Effector memory CD4-positive, alpha-beta T cell (primary cell): ENCODE measurements at places on chromosomes 3 and 15.
A peak's percentile ranks its signal among the peaks of the same experiment; 100 is the strongest.

- no peaks in the 10 kb centered on the region for H3K4me1 ChIP-seq
- DNase-seq = no peak
- no peaks in the 10 kb centered on the region for H3K27me3 ChIP-seq
- H3K27ac ChIP-seq = no peak overlapping the region
- H3K4me3 ChIP-seq = no peak overlapping the region
Observed at GRCh38 chr15:62497356-62497755, 332.3 kb upstream of the C2CD4B start.

GRCh38 chr3:147380387-147380951 lies 25.9 kb downstream of the ZIC4 start:
- peaks cover 33% of the 10 kb centered on the region for H3K27me3 ChIP-seq
- DNase-seq = no peak
- H3K4me3 ChIP-seq = no peak overlapping the region
- no peak overlapping the region for H3K27ac ChIP-seq
- H3K36me3 ChIP-seq = no peaks in the 10 kb centered on the region

DNA sequence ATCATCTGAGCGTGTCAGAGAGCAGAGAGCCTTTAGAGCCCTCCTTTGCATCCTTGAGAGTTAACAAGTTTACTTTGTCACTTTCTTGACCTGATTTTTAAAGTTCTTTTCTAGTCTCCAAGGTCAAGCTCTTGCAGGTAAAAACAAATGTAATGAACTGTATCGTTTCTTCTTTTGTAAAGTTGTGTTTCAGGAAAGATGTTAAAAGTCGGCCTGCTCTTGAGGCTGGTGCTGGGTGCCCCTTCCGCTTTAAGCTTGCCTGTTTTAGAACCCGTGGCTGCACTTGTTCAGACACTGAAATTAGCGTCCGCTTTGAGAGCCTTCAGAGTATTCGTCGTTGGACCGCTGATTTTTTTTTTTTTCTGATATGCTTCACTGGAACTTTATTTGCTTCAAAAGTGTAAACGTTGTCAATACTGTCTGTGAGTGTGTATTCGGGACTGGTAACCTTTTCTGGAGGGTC lies 52.6 kb upstream of the ULK4 start:
- no peak for DNase-seq
- H3K4me3 ChIP-seq = peak overlapping the region; percentile 72
- H3K27me3 ChIP-seq = no peaks in the 10 kb centered on the region
- H3K36me3 ChIP-seq = no peaks in the 10 kb centered on the region
- H3K27ac ChIP-seq = no peak overlapping the region

GRCh38 chr3:179929091-179929529 lies 107.6 kb downstream of the PEX5L start:
- no peak overlapping the region for H3K4me3 ChIP-seq
- DNase-seq = no peak
- H3K27me3 ChIP-seq = no peaks in the 10 kb centered on the region
- no peaks in the 10 kb centered on the region for H3K36me3 ChIP-seq
- H3K4me1 ChIP-seq = no peaks in the 10 kb centered on the region
- H3K27ac ChIP-seq = no peak overlapping the region

DNA sequence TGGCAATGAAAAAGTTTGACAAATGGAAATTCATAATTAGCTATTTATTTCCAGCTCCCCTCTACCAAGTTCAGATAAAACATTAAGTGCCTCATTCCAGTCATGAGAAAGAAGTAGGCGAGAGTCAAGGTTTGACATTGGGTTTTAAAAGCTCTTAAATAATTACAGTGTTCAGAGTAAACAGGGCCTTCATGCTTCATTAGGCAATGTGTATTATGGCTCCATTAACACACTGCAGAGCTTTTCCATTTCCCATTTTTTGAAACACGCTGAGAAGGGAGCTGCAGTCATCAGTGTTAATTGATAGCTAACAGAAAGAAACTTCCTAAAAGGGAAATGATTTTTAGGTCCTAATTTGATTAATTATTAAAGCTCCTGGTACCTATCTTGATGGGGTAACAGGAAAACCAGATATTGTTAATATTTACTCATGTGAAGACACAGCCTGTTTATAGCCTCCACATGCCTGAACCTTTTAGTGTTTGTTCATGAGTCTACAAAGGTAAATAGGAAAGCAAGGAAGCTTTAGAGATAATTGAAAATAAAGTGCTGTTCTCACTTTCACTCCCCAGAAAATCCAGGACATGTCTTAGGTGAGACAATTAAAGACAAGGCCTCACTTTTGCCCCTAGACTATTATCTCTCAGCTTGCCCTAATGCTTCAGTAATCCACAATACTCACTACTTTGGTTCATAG lies 28.7 kb downstream of the SST start:
- H3K4me3 ChIP-seq = no peak overlapping the region
- H3K27ac ChIP-seq = no peak overlapping the region
- H3K4me1 ChIP-seq = no peaks in the 10 kb centered on the region
- no peak for DNase-seq
- no peaks in the 10 kb centered on the region for H3K27me3 ChIP-seq

DNA sequence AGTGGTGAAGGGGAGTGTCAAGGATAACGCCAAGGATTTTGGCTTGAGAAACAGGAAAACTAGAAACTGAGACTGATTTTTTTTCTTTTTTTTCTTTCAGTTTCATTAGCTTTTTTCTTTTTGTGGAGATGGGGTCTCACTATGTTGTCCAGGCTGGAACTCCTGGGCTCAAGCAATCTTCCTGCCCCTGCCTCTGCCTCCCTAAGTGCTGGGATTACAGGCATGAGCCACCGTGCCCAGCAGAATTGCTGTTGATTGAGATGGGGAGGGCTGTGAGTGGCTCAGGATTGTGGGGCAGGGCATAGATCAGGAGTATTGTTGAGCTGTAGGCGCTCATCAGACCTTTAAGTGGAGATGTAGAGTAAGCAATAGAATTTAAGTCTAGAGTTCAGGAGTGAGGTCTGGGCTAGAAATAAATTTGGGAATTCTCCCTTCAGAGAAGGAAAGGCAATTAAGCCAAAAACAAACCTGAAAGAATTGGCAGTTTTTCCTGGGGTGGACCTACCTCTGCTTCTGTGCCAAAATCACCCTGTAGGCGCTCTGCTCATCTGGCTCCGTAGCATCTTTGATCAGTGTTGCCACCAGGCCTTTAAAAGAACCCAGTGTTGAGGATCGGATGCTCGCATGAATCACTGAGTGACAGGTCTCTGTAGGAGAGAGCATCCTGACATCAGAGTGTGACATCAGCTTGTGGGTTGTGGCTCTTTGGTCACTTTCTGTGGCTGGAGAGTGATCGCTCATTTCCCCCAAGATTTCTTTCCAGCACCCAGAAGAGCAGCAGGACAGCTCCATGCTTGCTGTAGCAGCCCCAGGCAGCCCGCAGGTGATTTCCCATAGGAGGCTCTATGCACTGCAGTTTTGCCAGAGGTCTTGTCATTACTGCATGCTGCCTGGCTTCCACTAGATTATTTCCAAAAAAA lies 15.8 kb downstream of the ABHD17C start:
- no peak for DNase-seq
- H3K4me3 ChIP-seq = no peak overlapping the region
- no peaks in the 10 kb centered on the region for H3K4me1 ChIP-seq
- H3K27me3 ChIP-seq = no peaks in the 10 kb centered on the region
- H3K36me3 ChIP-seq = no peaks in the 10 kb centered on the region

- no peak for DNase-seq
- H3K27me3 ChIP-seq = no peaks in the 10 kb centered on the region
- no peaks in the 10 kb centered on the region for H3K36me3 ChIP-seq
- no peak overlapping the region for H3K4me3 ChIP-seq
- H3K4me1 ChIP-seq = no peaks in the 10 kb centered on the region
- no peak overlapping the region for H3K27ac ChIP-seq
Observed at GRCh38 chr15:79060175-79060574, 30.4 kb downstream of the RASGRF1 start.

GRCh38 chr3:168497741-168498140 lies 402.0 kb upstream of the GOLIM4 start:
- H3K27ac ChIP-seq = no peak overlapping the region
- no peaks in the 10 kb centered on the region for H3K27me3 ChIP-seq
- no peaks in the 10 kb centered on the region for H3K36me3 ChIP-seq
- no peaks in the 10 kb centered on the region for H3K4me1 ChIP-seq
- H3K4me3 ChIP-seq = no peak overlapping the region
- no peak for DNase-seq

GRCh38 chr15:74657846-74658245 lies 38.0 kb downstream of the EDC3 start:
- no peak overlapping the region for H3K4me3 ChIP-seq
- H3K27me3 ChIP-seq = no peaks in the 10 kb centered on the region
- H3K36me3 ChIP-seq = peaks cover 12% of the 10 kb centered on the region
- DNase-seq = no peak
- no peak overlapping the region for H3K27ac ChIP-seq
- no peaks in the 10 kb centered on the region for H3K4me1 ChIP-seq

- no peaks in the 10 kb centered on the region for H3K4me1 ChIP-seq
- no peak overlapping the region for H3K27ac ChIP-seq
- H3K27me3 ChIP-seq = no peaks in the 10 kb centered on the region
- no peak for DNase-seq
Observed at GRCh38 chr15:39215015-39215414, 365.9 kb upstream of the THBS1 start.

- peak; percentile 3 for DNase-seq
- H3K27me3 ChIP-seq = no peaks in the 10 kb centered on the region
- H3K27ac ChIP-seq = peak overlapping the region; percentile 62
- peak overlapping the region; percentile 70 for H3K4me3 ChIP-seq
Observed at GRCh38 chr15:73052653-73053397, 562 bp downstream of the NEO1 start.

DNA sequence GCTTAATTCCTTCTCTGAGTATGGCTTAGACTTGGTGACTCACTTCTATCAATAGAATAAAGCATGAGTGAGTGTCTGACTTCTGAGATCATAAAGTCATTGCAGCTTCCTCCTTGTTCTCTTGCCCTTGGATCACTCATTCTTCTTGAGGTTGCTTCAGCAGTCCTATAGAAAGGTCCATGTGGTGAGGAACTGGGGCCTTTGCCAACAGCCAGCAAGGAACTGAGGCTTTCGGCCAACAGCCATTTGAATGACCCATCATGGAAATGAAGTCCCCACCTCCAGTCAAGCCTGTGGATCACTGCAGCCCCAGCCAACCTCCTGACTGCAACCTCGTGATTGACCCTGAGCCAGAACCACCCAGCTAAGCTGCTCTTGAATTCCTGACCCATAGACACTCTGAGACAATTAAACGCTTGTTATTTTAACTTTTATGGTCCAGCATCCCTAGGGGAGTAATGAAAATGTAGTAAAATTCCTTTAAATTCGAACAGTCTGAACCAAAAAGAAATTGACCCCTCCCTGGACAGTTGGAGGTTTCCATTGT lies 84.5 kb downstream of the WDR76 start:
- H3K27me3 ChIP-seq = no peaks in the 10 kb centered on the region
- no peak overlapping the region for H3K27ac ChIP-seq

DNA sequence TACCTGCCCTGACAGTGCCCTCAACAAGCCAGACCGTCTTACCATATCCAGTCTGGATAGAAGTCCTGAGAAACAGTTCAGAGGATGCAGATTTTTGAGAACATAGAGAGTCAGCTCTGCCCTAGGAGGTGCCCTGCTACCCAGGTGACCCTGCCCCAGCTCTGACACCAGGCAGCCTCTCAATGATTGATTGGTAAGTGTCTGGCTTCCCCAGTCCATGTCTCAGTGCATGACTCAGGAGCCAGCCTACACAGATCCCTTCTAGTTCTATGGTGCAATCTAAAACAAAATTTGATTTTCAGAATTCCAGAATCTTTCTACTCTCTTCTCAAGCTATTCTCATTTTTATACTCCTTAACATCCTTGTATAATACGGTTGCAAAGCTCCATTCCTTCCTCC lies 292.1 kb downstream of the VPS13C start:
- no peak for DNase-seq
- H3K27ac ChIP-seq = no peak overlapping the region
- no peak overlapping the region for H3K4me3 ChIP-seq
- no peaks in the 10 kb centered on the region for H3K4me1 ChIP-seq
- no peaks in the 10 kb centered on the region for H3K36me3 ChIP-seq

DNA sequence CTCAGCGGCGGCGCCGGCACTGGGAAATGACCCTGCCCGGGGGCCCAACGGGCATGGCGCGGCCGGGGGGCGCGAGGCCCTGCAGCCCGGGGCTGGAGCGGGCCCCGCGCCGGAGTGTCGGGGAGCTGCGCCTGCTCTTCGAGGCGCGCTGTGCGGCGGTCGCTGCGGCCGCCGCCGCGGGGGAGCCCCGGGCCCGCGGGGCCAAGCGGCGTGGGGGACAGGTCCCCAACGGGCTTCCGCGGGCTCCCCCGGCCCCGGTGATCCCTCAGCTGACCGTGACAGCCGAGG lies 172 bp downstream of the ITPKA start:
- H3K36me3 ChIP-seq = no peaks in the 10 kb centered on the region
- DNase-seq = no peak
- peak overlapping the region; percentile 57 for H3K4me3 ChIP-seq
- no peak overlapping the region for H3K27ac ChIP-seq
- peaks cover 27% of the 10 kb centered on the region for H3K27me3 ChIP-seq

- no peak overlapping the region for H3K4me3 ChIP-seq
- no peaks in the 10 kb centered on the region for H3K36me3 ChIP-seq
- H3K4me1 ChIP-seq = no peaks in the 10 kb centered on the region
- H3K27ac ChIP-seq = no peak overlapping the region
- no peaks in the 10 kb centered on the region for H3K27me3 ChIP-seq
- DNase-seq = no peak
Observed at GRCh38 chr3:143476965-143477640, 357.5 kb downstream of the CHST2 start.

- H3K4me3 ChIP-seq = no peak overlapping the region
- no peaks in the 10 kb centered on the region for H3K27me3 ChIP-seq
- H3K27ac ChIP-seq = no peak overlapping the region
- peaks cover 43% of the 10 kb centered on the region for H3K36me3 ChIP-seq
- H3K4me1 ChIP-seq = no peaks in the 10 kb centered on the region
Observed at GRCh38 chr15:44591326-44591725, 54.4 kb downstream of the EIF3J start.

- DNase-seq = no peak
- H3K4me3 ChIP-seq = no peak overlapping the region
- no peaks in the 10 kb centered on the region for H3K4me1 ChIP-seq
- H3K27ac ChIP-seq = no peak overlapping the region
Observed at GRCh38 chr3:69379661-69380060, 6.2 kb downstream of the FRMD4B start.

GRCh38 chr3:65091565-65091964 lies 403.8 kb upstream of the ADAMTS9 start:
- no peaks in the 10 kb centered on the region for H3K27me3 ChIP-seq
- no peaks in the 10 kb centered on the region for H3K4me1 ChIP-seq
- H3K4me3 ChIP-seq = no peak overlapping the region
- H3K36me3 ChIP-seq = no peaks in the 10 kb centered on the region
- no peak for DNase-seq
- H3K27ac ChIP-seq = no peak overlapping the region

DNA sequence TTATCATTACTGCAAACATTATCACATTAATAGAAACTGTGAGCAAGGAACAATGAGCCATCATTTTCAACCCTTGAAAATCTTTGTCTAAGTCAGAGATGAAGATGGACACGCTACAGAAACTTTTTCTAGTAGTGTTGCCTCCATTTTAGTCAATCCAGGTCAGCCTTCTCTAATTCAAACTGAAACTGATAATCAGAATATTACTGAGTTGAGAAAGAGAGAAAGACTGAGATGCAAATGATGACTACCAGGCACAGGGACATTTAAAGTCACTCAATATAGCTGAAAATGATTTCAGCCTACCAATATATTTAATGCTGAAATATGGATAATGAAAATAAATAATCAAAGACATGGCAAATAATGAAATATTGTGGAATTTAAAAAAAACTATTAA lies 261.4 kb downstream of the GBE1 start:
- H3K27me3 ChIP-seq = no peaks in the 10 kb centered on the region
- H3K36me3 ChIP-seq = no peaks in the 10 kb centered on the region
- H3K4me3 ChIP-seq = no peak overlapping the region

- no peaks in the 10 kb centered on the region for H3K27me3 ChIP-seq
- H3K4me3 ChIP-seq = no peak overlapping the region
- no peak overlapping the region for H3K27ac ChIP-seq
- no peaks in the 10 kb centered on the region for H3K4me1 ChIP-seq
Observed at GRCh38 chr3:185995352-185995751, 57.5 kb upstream of the TRA2B start.
